Stomach (tissue), 19 donors: ENCODE measurements at places on chromosomes 4 and X.

DNA sequence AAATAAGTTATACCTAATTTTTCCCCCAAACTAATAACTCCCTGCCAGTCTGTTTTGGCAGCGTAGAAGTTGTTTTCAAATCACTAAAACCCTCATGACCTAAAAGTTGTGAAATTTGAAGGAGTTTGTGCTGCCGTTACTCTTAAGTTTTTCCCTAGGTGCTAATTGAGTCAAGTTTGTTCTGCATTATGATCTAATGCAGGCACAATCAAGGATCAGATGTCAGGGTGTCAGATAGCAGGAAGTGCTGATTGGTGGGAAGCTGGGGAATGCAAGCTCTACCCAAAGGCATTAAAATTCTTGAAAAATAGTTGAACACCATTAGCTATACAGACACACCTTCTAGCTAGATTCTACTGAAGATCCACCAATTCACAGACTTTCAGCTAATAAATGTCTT is 51.9 kb downstream of the ARX start:
- DNase-seq, result no peak

- DNase-seq, result no peak
Observed at GRCh38 chr4:147425019-147425418, 55.9 kb upstream of the EDNRA start.

GRCh38 chr4:24260923-24261564 is 323.3 kb downstream of the DHX15 start:
- DNase-seq, result no peak

DNA sequence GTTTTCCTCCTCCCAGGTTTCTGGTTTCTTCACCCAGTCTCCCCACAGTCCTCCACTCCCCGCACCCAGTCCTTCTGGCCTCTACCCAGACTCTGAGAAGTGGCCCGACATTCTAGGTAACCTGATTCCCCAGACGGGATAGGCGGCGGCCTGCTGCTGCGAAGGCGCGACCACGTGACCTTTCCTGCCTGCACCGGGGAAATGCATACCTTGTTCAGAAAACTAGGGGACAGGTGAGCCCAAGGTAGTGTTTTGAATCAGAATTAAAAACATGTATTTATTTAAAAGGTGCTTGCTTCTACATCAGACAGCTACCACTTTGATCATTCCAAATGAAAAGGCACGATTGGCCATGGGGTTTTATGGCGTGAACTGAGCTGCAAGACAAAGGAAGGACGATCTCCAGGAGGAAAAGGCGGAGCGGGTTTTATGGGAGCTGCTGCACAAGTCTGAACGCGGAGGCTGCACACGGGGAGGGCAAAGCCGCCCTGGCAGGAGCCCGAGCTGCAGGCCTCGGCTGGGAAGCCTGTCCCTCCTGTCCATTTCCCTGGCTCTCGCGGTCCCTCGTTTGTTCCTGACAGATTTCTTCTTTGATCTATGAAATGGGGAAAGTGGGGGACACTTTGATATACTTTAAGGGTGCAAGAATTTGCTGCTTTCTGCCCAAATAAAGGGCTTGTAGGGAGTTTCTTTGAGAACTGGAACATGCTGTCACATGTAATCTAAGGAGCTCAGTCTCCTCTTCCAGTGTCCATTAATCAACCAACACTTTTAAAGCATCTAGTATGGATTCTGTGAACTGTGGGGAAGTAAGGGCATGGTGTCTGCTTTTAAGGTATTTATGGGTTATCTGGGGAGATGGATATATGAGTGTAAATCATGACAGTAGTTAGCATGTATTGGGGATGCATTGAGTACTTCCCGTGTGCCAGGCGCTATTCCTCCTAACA is 150.9 kb downstream of the SPRY1 start:
- DNase-seq, result peak; percentile 90

- peak; percentile 62 for DNase-seq
Observed at GRCh38 chrX:71532078-71532752, 689 bp upstream of the OGT start.

- no peak for DNase-seq
Observed at GRCh38 chr4:819401-820229, 6.3 kb downstream of the CPLX1 start.

DNA sequence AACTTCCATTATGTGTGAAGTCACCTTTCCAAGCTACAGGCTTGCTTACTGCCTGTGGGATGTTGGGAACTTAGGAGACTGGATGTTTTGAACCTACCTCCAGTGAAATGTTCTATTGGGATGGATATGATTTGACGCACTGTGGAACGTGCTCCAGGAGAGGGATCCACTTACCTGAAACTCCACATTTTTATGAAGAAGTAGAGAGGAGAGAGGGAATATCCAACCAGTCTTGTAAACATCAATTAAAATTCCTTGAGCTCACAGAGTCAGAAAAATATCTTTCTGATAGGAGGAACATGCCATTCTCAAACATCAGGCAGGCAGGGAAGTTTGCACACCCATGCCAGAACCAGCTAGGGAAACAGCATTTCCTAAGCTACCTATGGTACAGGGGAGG is 91.1 kb upstream of the MAOA start:
- DNase-seq, result no peak

- no peak for DNase-seq
Observed at GRCh38 chr4:164138521-164138920, 615.4 kb upstream of the SMIM31 start.

DNA sequence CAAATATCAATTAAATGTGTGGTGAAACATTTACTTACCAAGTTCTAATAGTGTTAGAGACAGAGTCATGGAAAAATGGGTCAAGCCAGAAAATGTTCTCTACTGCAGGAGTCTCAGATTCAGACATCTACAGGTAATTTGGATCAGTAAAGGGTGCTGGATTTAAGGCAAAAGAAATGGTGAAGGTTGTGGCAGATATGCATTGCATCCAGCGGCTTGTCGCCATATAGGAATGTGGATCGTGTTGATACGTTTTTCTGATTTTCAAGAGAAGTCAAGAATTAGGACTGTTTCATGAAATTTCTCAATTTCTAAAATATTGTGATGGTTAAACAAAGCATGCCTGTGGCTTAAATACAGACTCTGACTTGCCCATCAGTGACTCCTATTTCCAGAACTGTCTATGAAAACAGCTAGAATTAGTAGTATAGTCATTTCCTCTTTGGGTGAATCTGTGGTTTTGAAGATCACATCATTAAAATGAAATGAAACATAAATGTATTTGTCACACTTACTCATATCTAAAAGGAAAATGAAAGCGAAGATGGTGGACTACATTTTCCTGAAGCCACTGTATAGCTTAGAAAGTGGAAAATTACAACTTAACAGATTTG is 110.1 kb upstream of the VEGFC start:
- DNase-seq, result no peak

DNA sequence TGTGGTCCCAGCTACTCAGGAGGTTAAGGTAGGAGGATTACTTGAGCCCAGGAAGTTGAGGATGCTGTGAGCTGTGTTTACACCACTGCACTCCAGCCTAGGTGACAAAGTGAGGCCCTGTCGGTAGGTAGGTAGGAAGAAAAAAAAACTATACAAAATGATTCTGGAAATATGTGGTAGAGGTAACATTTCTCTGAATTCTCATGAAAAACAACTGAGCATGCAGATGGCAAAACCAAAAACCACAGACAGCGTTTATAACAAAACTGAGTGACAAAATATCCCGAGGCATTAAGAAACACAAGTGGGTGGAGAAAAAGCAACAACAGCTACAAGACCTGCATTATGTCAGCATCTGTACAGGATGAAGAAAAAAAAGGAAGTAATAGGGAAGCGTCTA is 211.7 kb downstream of the DLG3 start:
- DNase-seq, result no peak

- no peak for DNase-seq
Observed at GRCh38 chr4:52566136-52567031, 92.7 kb downstream of the USP46 start.

DNA sequence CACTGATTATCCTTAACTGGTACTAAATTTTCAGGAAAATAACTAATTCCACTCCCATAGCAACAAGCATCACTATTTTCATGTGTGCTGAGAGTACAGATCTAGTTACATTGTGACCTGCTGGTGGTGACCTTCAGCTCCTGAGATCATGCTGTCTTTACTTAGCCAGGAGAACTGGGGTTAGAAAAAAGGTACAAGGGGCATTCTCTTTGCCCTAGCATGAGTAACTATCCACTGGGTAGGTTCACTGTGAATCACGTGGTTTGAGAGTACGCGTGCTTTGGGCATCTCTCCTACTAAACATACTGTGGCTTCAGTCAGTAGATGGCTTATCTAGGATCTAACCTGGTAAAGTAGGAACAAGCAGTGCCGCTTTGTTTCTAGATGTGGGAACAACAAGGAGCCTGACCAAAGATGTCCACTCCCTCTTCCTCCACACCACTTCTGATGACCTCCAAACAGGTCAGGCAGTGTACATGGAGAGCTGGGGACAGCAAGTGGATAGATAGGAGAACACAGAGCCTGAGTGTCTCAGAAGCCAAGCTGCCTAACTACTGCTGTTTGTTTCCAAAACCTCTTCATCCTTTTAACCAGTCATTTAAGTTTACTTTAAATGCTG is 90.2 kb downstream of the CBR4 start:
- DNase-seq, result no peak

- no peak for DNase-seq
Observed at GRCh38 chrX:64642482-64642881, 247.2 kb upstream of the MTMR8 start.

DNA sequence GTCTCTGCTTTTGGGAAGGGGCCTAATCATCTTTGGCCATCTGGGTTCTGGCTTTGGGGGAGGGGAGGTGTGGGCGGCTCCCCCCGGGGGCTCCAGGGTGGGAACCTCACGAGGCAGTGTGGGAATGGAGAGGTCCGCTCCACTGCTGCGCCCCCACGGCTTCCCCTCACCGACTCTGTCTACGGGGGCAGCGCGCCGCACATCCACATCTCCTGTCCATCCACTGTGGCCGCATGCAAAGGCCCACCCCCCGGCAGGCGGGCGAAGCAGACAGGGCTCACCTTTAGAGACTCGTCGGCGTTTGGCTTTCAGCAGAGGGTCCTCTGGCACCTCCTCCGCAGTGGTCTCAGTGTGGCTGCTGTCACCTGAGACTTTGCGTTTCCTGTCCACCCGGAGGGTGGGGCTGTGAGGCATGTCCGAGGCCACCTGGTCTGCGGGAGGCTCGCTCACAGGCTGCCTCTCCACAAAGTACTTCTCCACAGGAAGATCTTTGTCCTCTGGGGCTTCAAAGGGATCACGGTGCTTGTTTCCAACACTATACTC is 33.6 kb downstream of the BCOR start:
- DNase-seq, result no peak

GRCh38 chr4:56531149-56531770 is 25.7 kb downstream of the ARL9 start:
- no peak for DNase-seq

GRCh38 chr4:140595065-140595464 is 26.3 kb upstream of the UCP1 start:
- peak; percentile 66 for DNase-seq

DNA sequence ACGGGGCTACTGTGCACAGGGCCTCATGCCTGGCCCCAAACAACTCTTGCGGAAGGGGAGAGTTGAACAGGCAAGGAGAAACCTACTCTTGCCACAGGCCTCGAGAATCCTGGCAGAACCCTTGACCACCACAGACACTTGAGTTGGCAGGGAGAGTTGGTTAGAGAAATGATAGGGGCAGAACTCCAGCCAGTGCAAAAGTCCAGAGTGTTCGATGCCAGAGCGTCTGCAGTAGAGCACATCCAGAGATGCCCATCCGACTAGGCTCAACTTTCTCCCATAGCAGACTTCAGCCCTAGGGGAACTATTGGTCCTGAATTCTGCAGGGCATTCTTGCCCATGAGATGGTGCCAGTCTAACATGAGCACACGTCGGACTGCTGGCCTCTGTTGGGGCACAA is 45.4 kb upstream of the RADX start:
- DNase-seq, result no peak

GRCh38 chr4:154779362-154779947 is 1.6 kb upstream of the RBM46 start:
- no peak for DNase-seq

DNA sequence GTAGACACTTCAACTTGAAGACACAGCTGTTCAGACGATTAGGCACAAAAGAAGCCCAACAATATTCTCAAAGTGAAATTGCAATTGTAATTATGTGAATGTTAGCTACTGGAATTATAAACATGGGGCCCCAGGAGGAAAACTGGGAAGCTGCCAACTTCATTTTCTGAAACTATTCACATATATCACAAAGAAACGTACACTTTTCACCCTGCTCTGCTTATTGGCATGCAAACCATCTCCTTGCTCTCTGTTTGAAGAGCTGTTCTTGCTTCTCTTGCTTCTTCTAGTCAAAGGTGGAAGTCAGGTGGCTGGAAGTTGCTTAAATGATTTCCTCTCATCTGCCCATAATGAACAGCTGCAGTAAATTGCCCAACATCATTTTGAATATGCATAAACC is 320.1 kb downstream of the CFAP299 start:
- peak; percentile 13 for DNase-seq

GRCh38 chrX:143632625-143633410 is 3.1 kb downstream of the SLITRK4 start:
- peak; percentile 19 for DNase-seq

- no peak for DNase-seq
Observed at GRCh38 chrX:44470816-44471215, 71.8 kb downstream of the FUNDC1 start.

DNA sequence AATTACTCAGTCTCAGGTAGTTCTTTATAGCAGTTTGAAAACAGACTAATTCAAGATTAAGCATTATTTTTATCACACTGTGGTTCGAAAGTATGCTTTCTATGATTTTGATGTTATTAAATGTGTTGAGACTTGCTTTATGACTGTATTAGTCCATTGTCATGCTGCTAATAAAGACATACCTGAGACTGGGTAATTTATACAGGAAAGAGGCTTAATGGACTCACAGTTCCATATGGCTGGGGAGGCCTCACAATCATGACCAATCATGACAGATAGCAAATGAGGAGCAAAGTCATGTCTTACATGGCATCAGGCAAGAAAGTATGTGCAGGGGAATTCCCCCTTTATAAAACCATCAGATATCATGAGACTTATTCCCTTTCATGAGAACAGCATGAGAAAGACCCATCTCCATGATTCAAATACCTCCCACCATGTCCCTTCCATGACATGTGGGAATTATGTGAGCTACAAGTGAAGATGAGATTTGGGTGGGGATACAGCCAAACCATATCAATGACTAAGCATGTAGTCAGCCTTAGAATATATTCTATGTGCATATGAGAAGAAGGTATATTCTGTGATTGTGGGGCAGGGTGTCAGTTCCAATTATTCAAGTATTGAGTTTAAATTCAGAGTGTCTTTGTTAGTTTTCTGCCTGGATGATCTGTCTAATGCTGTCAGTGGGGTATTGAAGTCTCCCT is 44.6 kb upstream of the UGT2A1 start:
- no peak for DNase-seq

DNA sequence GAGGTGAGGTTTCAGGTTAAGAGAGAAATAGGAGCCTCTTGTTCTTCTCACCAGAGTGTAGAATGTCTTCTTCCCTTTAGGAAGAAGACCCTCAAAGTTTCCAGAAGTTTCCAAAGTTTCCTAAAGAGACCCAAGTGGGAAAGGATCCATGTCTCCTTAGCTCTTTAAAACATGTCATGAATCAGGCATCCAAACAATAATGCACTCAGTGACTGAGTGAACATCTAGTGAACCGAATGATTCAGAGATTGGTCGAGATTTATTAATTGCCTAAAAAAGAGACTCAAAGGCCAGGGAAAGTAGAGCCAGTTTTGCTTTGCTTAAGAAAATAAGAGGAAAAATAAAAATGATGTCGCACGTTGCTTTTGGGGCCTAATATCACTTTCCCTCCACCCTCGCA is 29.4 kb downstream of the FGF5 start:
- no peak for DNase-seq
